ENCODE measurements at places on chromosomes 1 and 21.

GRCh38 chr1:171909711-171910110 lies 68.4 kb downstream of the DNM3 start:
- no peak for DNase-seq

GRCh38 chr1:9442278-9442846 lies 96.9 kb upstream of the SLC25A33 start:
- no peak for DNase-seq

DNA sequence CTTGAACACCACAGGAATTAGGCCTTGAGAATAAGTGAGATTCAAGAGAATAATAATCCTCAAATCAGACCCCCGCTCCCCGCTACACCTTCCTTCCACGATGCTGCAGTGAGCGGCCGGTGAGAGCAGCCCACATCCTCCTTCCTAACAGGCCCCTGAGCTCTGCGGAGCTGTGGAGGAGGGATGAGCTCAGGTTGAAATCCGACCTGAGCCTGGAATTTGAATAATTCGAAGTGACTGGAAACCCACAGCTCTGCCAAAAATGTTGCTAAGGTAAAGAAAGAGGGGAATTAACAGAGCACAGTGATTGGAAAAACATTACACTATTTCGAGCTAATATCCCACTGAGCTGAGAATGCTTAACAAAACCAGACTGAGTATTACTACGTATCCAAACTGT lies 90.0 kb downstream of the URB2 start:
- DNase-seq = no peak

DNA sequence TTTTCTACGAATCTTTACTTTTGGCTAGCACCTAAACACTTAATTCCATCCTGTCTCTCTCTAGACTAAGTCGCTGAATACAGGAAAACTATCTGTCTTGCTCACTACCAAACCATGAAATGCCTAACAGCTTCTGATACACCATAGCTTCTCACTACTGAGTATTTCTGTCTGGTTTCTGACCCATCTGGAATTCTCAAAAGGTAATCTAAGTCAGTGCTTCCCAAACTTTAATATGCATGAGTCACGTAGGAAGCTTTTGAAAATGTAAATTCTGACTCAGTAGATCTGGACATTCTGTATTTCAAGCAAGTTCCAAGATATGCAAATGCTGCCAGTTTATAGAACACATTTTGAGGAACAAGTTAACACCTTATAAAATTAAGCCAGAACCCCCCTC lies 9.2 kb upstream of the OVGP1 start:
- no peak for DNase-seq

GRCh38 chr1:212565571-212566305 lies 42.8 kb upstream of the ATF3 start:
- no peak for DNase-seq

GRCh38 chr1:198287916-198288315 lies 131.1 kb downstream of the NEK7 start:
- DNase-seq = no peak

- no peak for DNase-seq
These were observed 14.1 kb downstream of the ZNF678 start for GRCh38 chr1:227577500-227577899.

GRCh38 chr1:169263059-169263458 lies 104.5 kb downstream of the NME7 start:
- no peak for DNase-seq

DNA sequence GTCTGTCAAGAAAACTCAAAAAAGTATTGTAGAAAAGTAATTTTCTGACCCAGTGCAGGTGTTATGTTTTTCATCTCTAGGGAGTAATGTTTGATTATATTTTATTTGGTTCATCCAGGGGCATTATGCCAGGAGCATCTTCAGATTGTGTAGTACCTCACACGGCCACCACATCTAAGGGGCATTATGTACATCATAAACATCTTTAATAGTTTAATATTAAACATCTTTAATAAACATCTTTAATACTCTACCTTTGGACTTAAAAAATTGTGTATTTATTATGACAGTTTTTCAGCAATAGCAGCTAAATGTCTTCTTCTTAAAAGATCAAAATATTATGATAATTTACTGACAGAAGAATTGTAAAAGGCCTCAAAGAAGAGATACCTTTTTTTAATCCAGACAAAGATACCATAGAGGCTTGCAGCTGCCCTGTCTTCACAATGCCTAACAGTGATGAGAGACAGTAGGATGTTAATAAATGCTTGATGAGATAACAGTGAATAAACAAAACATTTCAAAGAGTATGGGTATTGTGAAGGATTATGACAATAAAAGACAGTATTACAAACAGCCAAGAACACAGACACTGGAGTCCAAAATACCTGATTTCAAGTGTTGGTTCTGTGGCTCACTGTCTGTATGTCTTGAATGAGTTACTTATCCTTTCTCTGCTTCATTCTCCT lies 240.9 kb upstream of the ADGRL2 start:
- no peak for DNase-seq

All from activated CD4-positive, alpha-beta T cell treated with anti-CD3 and anti-CD28 coated beads for 4 hours (primary cell).